Non-pigmented ciliary epithelial cell (primary cell): ENCODE measurements at places on chromosomes 4 and X.

DNA sequence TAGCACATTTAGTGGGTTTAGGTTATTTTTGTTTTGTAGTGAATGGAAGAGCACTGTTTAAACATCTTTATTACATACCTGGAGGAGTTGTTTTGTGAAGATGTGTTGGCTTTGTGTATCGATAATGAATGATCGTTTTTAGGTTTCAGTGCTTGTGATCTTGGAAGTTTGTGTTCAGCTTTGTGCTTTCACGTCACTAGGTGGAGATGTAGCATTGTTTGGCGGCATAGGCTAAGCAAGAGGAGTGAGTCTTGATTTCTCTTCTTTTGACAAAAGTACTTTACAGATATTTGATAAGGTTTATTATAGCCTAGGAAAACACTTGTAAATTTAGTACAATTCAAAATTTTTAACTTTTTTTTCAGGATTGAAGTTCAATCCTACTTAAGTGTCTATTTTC lies 50.4 kb downstream of the PDK3 start:
- DNase-seq: no peak

DNA sequence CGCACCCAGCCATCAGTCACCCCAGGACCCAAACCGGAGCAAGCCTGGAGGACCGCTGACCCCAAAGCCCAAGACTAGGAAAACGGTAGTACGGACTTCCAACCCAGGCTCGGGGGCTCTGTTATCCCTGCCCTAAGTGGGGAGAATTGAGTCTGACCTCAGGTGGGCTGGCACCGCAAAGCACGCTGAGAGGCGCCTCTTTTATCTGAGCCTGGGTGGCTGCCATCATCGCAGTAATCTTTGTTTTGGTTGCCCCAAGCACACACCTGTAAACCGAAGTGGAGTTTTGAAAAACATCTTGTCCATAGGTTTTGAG lies 894 bp upstream of the SH3RF1 start:
- DNase-seq: no peak

DNA sequence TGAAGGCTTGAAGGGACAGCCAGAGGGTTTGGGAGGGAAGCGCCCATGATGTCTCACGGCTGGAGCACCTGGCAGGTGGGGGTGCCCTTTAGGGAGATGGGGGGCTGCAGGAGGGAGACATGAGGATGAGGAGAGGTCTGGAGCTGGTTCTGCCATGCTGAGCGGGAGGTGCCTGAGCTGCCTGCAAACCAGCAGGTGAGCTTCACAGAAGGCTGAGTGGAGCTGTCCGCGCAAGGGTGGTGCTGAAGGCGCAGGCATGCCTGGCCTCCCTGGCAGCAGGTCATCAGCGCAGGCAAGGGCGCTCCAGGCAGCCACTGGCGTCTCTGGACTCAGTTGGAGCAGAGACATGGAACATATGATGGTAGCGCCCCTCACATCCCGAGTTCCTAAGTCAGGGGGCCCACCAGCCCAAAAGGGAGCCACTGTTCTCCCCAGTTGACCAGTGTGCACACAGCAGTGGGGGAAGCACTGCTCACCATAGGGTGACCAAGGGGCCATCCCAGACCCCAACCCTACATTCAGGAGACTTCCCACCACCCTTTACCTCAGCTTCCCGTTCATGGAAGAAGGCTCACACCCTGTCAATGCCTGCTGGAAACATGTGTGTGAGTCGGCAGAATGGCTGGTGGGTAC lies 25.8 kb downstream of the ADRA2C start:
- DNase-seq: no peak

- DNase-seq: peak; percentile 3
Observed at GRCh38 chr4:171983935-171984805, 171.0 kb downstream of the GALNTL6 start.

- DNase-seq: no peak
Observed at GRCh38 chrX:119686087-119686691, 6.8 kb downstream of the SEPTIN6 start.

- DNase-seq: no peak
Observed at GRCh38 chrX:86579777-86580176, 431.5 kb downstream of the DACH2 start.

DNA sequence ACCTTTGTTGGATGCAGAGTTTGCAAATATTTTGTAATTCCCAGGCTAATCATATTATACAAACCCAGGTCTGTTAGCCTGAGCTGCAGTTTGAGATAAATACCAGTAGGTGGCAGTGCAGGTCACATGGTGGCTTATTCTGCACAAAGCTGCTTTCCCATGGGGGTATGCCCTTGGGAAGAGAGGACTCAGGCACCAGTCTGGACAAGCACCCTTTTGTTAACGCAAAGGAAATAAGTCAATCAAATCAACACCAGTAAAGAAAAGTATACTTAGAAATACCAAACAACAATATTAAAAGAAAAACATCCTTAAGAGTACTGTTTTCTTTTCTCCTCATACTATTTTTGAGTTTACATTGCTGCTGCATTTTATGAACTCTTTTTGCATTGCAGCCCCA lies 389.0 kb upstream of the ZFP42 start:
- no peak for DNase-seq

GRCh38 chr4:6349896-6350603 lies 80.4 kb downstream of the WFS1 start:
- no peak for DNase-seq
